ENCODE measurements at places on chromosomes 5 and 9. TPM values are rescaled to one million over a fixed set of nuclear protein-coding genes. Genes with fewer than 3 reads are reported as not detected.

DNA sequence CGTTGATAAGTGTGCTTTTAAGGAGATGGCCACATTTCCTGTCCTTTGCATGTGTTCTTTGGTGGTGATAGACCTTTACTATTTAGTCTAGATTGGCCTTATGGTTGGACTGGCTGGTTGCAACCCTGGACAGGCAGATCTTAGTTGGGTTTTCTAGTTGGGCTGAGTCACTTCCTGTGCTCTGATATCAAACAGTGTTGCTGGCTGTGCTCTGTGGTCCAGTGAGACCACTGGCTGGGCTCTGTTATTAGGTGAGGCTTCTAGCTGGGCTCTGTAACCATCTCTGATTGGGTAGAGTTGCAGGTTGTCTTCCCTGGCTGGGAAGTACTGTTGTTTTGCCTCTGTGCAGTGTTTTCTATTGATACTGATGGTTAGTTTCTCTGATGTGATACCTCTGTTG lies 432.5 kb downstream of the LRRC70 start:
- DNase-seq, result no peak

The OR1Q1 gene
- total RNA-seq, result not detected

DNA sequence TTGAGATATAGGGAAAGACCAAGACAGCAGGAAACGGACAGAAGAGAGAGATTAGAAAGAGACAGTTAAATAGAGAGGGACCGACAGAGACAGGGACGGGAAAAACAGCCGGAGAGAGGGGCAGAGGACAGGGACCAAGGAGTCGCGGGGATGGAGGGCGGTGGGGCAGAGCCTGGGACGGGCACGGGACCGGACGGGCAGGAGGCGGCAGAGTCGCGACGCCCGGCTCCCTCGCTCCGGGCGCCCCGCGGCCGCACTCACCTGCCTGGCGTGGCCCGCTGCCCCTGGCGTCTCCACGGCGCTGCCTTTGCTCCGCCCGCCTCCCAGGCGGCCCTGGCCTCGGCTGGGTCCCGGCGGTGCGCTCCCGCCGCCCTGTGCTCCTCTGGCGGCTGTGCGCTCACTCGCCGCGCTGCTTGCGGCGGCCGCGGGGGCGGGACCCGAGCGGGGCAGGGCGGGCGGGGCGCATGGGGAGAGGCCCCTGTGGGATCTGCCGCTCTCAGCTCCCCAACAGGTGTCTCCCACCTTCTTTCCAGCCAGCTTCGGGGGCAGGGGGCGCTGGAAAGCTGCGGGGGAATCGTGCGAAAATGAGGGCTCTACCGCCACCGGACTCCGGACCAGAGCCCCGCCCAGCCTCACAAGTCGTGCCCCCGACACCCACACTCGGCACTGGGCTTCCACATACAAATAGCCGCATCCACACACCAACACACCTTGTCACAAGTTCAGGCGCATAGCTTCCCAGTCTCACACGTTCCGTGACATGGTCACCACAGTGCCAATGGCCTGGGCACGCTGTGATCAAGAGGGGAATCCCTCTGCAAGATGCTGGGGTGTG lies at the start of gene ARID3C:
TSS of gene ARID3C (minus strand) at position 411 of the 835 bp plus-strand sequence. CDS start 1,052 bp downstream, outside the sequence.
- peak; percentile 69 for DNase-seq

GRCh38 chr9:131658377-131659129 lies 81.3 kb downstream of the RAPGEF1 start:
- peak; percentile 74 for DNase-seq

The CDC37L1 gene
- 8.0 TPM for total RNA-seq

DNA sequence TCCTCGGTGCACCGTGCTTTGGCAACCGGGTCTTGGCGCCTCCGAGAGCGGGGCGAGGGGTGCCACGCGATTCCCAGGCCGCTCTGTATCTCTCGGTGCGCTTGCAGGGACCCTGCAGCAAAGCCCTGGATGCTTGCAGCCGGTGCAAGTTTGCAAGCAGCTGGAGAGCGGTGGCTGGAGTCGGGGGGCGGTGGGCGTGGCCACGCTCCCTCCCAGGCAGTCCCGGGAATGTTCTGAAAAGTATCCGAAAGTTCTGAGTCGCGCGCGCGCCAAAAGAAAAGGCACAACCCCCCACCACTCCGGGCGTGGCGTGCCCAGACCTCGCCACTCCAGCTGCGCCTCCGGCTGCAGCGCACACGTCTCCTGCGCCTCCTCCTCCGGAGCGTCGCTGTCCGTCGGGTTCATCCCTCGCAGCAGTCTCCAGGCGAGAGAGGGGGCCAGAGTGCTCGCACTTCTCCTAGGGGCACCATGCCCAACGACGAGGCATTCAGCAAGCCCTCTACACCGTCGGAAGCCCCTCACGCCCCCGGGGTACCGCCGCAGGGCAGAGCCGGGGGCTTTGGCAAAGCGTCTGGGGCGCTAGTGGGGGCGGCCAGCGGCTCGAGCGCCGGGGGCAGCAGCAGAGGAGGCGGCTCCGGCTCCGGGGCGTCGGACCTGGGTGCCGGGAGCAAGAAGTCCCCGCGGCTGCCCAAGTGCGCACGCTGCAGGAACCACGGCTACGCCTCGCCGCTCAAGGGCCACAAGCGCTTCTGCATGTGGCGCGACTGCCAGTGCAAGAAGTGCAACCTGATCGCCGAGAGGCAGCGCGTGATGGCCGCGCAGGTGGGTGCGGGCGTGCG lies at the start of gene DMRT1:
TSS of gene DMRT1 (plus strand) at position 327 of the 839 bp plus-strand sequence. CDS start at position 469, 142 bp downstream.
- DNase-seq, result peak; percentile 23

DNA sequence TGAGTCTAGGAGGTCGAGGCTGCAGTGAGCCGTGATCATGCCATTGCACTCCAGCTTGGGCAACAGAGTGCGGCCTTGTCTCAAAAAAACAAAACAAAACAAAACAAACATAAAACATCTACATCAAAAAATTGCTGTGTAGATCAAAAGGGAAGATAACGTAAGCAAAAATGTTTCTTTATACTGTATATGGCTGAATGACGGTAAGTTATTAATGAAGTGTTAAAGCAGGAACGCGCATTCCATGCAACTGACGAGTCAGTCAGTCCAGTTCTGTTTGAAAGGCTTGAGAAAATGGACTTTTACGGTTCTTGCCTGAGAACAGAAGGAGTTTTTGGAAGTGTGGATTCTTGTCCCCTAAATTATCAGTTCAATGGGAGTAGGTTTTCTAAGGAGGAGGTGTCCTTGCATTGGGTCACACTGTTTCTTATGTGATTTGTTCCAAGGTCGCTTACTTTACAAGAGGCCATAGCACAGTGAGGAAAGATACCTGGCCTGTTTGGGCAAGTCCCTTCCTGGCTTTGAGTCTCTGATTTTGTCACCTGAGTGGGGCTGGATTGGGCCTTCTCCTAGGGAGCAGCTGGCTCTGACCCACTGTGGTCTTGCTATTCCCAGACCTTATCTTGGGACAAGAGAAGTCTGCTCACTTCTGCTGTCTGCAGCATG lies 6.6 kb upstream of the PTGS1 start:
- DNase-seq, result no peak

The RGS14 gene
- total RNA-seq, result 43.8 TPM

The IFNA2 gene
- not detected for total RNA-seq

The ABCA1 gene
- 5.2 TPM for total RNA-seq

GRCh38 chr9:99822109-99822805 lies 572 bp downstream of the NR4A3 start:
- peak; percentile 77 for DNase-seq

GRCh38 chr9:89522261-89522958 lies 24.5 kb upstream of the SEMA4D start:
- DNase-seq, result peak; percentile 86
